Activated naive CD4-positive, alpha-beta T cell treated with Interleukin-2 at 50 U/mL for 16 hours (primary cell): ENCODE measurements at places on chromosomes 1 and 21.

DNA sequence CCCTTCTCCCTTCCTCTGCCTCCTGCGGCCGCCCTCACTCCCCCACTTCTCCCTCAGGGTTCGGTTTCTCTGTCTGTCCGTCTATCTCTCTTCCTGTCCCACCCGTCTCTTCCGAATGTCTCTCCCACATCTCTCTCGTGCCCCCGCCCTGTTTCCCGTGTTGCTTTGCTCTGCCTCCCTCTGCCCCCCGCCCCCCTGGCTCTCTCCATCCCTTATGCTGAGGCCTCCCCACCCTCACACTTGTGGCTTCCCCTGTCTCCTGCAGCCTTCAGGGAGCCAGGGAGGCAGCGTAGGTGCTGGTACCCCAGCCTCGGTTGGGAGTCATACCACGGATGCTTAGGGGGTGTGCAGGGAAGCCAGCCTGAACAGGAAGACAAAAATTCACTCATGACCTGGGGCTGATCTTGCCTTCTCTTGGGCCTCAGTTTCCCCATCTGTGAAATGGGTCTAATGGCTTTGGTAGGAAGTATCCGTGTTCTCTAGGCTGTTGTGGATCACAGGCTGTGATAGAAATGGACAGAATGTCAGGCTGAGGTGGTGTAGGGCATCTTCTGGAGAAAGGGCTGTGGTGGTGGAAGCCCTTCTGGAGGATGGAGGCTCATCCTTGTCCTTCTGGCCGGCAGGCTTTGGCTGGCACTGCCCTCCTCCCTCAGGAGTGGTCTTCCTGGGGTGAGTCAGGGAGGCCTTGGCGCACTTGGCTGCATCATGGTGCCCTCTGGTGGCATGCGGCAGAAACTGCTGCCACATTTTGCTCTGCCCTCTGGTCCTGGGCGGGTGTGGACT lies 55.5 kb downstream of the FOXO6 start:
- peak; percentile 60 for DNase-seq

DNA sequence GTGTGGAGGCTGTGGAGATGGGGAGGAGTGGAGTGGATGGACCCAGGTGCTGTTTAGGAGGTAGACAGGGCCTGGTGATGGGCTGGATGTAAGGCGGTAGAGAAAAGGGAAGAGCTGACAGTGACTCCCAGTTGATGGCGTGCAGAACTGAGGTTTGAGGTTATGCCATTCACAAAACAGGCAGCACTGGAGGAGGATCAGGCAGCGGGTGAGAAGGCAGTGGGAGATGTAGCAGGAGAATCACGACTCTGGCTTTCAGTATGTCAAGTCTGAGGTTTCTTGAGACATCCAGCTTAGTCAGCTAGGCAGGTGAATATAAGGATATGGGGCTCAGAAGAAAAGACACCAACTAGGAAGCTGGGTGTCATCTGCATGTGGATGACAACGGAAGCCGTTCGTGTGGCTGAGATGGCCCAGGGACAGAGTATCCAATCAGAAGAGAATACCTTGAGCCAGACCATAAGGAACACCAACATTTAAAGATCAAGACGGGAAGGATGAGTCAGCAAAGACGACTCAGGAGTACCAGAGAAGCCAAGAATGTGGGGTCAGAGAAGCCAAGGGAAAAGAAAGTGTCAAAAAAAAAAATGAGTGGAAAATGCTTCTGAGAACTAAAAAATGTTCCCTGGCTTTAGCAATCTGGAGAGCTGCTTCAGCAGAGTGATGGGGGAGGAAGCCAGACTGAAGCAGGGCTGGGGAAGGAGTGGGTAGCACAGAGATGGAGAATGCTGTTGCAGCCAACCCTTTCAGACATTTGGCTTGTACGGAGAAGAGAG lies 15.2 kb downstream of the LRRN2 start:
- DNase-seq: no peak

- DNase-seq: no peak
Measured at GRCh38 chr1:72734415-72734814, 452.1 kb upstream of the NEGR1 start.

DNA sequence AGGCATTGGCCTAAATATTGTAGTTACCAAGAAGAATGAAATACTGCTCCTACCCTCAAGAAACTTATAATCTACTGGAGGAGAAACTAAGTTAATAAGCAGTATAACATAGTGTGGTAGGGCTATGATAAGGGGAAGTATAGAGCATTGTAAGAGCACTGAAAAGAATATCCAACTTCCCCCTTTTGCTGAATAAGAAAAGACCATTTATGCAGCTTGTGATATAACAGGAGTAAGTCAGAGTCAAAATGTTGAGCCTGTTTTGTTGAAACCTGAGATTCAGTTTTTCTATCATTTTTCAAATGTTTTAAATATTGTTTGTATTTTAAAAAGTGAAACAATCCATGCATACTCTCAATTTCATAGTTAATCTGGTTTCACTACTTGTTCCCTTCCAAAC lies 48.3 kb upstream of the FCRL4 start:
- DNase-seq: no peak

- peak; percentile 2 for DNase-seq
Measured at GRCh38 chr1:43704838-43705237, 2.5 kb upstream of the ST3GAL3 start.

DNA sequence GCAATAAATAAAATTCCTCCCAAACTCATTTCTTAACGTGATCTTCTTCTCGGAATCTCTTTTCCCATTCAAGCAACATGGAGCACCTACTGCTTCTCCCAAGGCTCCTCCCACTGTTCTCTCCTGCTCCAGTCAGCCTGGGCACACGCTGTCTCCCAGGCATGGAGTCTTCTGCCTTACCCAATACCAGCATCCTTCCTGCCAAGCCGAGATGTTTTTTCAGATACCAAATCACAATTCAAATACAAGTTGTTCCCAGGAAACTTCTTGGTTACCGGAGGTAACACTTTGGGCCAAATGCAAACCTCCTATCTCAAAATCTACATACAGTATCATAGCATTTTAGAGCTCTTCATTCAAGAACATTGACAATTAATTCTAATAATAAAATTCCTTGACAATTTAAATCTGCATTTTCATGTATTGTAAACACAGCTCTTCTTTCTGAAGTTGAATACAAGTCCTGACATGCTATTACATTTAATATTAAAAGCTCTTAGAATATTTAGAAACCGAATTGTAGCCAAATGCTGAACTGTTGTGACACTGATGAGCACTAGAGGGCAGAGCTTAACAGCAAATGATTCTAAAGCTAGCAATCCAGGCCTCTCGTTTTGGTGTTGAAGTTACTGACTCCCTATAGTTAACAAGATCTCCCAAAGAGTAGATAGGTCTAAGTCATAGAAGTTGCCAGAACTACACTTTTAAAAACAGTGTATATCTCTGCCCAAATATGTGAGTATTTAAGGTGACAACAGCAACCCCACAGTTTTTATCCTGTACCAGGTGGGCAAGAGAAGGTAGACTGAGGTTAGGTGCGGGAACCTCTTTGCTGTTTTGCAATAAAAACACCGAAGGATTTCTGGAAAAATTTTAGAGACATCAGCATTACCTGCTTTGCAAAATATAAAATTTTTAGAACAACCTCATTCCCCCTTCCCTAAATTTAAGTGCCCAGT lies 52.3 kb downstream of the BCAR3 start:
- DNase-seq: peak; percentile 34

DNA sequence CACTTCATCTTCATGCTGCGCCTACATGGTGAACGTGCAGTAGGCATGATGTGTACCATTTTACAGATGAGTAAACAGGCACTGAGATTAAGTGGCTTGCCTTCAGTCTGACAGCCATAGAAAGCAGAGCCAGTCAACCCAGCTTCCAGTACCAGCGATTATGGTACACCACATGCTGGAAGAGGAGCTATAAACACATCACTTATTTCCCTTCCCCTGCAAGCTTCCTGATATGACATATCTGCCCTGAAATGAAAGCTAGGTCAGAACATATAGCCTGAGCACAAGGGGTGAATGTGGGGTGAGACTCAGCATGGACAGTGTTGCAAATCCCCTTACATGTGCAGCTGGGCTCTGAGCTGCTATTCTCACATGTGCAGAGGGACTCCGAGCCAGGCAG lies 33.8 kb upstream of the IL20 start:
- no peak for DNase-seq

- no peak for DNase-seq
Measured at GRCh38 chr1:8046391-8046790, 20.3 kb upstream of the ERRFI1 start.

DNA sequence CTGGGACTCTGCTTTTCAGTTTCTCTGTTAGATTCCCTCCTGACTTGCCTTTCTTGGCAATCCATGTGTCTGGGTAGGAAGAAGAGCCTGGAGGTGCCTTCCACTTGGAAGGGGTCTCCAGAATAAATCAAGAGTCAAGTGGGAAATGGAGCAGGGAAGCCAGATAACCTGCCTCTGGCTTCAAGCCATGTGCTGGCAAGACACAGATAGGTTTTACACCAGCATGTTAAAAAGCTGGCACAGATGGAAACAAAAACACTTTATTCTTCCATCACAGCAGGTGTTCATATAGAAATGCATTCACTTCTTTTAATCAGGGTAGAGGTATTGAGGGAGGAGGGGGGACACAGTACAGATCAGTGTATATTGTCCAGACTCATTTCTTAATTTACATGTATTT lies 356.9 kb upstream of the RUNX1 start:
- no peak for DNase-seq

GRCh38 chr1:243254233-243254926 lies 701 bp downstream of the CEP170 start:
- peak; percentile 69 for DNase-seq

- DNase-seq: no peak
Measured at GRCh38 chr1:28365864-28366263, 3.7 kb upstream of the PHACTR4 start.

- no peak for DNase-seq
Measured at GRCh38 chr21:41950941-41951351, 2.9 kb downstream of the C2CD2 start.

GRCh38 chr1:188243456-188243855 lies 1414.7 kb downstream of the PLA2G4A start:
- no peak for DNase-seq

GRCh38 chr1:38376577-38376976 lies 330.0 kb upstream of the POU3F1 start:
- DNase-seq: no peak

DNA sequence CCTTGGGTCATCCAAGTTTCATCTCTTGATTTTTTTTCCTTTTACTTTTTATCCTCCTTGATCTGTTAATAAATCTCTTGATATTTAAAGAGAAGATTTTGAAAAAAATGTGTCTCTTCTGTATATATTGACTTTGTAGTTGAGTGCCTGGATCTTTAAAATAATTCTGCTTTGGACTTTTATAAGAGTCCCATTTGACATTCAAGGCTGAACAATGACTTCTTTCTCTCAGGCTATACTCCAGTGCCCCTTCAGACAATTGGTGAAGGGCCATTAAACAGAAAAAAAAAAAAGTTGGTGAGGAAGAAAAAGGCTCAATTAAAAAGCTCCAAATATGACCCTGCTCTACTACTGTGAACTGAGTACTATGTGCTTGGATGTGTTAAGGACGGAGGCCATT lies 40.9 kb upstream of the CITED4 start:
- no peak for DNase-seq

GRCh38 chr1:215543191-215543606 lies 23.9 kb upstream of the KCTD3 start:
- DNase-seq: no peak

GRCh38 chr1:147611021-147611426 lies 59.3 kb downstream of the ACP6 start:
- no peak for DNase-seq

DNA sequence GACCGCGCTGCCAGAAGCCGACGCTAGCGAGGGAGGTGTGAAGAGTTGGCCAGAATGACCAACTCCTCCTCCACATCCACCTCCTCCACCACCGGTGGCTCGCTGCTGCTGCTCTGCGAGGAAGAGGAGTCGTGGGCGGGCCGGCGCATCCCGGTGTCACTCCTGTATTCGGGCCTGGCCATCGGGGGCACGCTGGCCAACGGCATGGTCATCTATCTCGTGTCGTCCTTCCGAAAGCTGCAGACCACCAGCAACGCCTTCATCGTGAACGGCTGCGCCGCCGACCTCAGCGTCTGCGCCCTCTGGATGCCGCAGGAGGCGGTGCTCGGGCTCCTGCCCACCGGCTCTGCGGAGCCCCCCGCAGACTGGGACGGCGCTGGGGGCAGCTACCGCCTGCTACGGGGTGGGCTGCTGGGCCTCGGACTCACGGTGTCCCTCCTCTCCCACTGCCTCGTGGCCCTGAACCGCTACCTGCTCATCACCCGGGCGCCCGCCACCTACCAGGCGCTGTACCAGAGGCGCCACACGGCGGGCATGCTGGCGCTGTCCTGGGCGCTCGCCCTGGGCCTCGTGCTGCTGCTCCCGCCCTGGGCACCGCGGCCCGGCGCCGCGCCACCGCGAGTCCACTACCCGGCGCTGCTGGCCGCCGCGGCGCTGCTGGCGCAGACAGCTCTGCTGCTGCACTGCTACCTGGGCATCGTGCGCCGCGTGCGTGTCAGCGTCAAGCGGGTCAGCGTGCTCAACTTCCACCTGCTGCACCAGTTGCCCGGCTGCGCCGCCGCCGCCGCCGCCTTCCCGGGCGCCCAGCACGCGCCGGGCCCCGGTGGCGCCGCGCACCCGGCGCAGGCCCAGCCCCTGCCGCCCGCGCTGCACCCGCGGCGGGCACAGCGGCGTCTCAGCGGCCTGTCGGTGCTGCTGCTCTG lies 1.2 kb downstream of the GPR88 start:
- DNase-seq: peak; percentile 37

- no peak for DNase-seq
Measured at GRCh38 chr21:28699596-28700259, 292.9 kb downstream of the LTN1 start.

DNA sequence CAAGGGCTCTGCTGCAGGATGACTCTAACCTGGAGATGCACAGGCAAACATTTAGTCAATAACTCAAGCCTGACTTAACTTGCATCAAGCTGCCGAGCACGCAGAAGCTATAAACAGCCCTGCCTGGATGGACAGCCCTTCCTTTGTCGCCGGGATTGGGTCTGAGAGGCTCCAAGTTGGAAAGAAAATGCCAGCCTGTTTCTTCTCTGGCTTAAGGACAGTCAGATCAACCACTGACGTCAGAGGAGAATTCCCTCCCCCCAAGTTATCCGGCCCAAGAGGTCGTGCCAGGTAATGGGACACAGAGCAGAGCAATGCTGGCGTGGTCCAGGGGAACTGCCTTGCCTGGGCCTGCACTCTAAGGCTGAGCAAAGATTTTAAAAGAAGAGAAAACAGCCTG lies 27.1 kb upstream of the LRRC38 start:
- DNase-seq: no peak

- DNase-seq: no peak
Measured at GRCh38 chr1:183537405-183537804, 52.9 kb downstream of the NCF2 start.

- no peak for DNase-seq
Measured at GRCh38 chr1:47449822-47450552, 12.1 kb downstream of the FOXD2 start.

- peak; percentile 74 for DNase-seq
Measured at GRCh38 chr21:38766987-38767722, 38.6 kb upstream of the ETS2 start.

- no peak for DNase-seq
Measured at GRCh38 chr1:101741910-101742309, 254.8 kb downstream of the OLFM3 start.
